ENCODE measurements at places on chromosomes 4 and X. TPM values are rescaled to one million over a fixed set of nuclear protein-coding genes. Genes with fewer than 3 reads are reported as not detected.

Gene HTATSF1
- 33.2 TPM for total RNA-seq

Gene CXCL8
- 1.3 TPM for total RNA-seq

Gene PNCK
- total RNA-seq = 0.26 TPM

Gene RNF175
- 0.26 TPM for total RNA-seq

Gene TEC
- total RNA-seq = 1.5 TPM

Gene FRMD7
- total RNA-seq = 0.26 TPM

Gene ZRSR2
- total RNA-seq = 6.6 TPM

Measured in fibroblast of lung (primary cell).